ENCODE measurements at places on chromosomes 11 and 22. TPM values are rescaled to one million over a fixed set of nuclear protein-coding genes. Genes with fewer than 3 reads are reported as not detected.

DNA sequence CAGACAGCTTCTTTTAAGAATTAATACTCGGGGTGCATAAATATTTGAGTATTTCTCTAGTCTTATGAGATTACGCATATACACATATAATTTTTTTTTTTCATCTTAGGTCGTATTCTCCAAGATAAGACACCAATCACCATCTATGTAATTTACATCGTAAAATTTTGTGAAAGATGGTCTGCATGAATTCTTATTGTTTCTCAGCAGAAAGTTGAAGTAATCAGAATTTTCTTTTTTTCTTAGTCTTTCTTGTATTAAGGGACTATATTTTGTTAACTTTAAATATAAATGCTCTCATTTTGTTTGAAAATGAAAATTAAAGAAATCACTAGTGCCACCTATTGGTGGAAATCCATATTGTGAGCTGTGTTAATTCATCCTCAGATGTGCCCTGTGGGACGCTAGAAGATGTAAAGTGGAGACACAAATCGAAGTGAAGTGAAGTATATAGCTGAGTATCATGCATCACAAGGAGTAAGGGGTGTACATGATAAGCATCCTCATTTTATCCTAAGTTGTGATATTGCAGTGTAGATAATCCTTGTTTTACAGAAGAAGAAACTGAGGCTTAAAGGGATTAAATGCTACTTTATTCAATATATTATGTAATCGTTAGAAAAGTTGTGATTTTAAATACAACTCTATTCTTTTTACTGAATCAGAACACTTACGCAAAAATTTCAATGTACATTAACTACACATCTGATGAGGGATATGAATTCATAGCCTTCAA, 2084.3 kb downstream of the LRRC4C start:
- peak; percentile 2 for DNase-seq

- no peak for DNase-seq
Measured at GRCh38 chr22:43314611-43315010, 28.6 kb downstream of the SCUBE1 start.

DNA sequence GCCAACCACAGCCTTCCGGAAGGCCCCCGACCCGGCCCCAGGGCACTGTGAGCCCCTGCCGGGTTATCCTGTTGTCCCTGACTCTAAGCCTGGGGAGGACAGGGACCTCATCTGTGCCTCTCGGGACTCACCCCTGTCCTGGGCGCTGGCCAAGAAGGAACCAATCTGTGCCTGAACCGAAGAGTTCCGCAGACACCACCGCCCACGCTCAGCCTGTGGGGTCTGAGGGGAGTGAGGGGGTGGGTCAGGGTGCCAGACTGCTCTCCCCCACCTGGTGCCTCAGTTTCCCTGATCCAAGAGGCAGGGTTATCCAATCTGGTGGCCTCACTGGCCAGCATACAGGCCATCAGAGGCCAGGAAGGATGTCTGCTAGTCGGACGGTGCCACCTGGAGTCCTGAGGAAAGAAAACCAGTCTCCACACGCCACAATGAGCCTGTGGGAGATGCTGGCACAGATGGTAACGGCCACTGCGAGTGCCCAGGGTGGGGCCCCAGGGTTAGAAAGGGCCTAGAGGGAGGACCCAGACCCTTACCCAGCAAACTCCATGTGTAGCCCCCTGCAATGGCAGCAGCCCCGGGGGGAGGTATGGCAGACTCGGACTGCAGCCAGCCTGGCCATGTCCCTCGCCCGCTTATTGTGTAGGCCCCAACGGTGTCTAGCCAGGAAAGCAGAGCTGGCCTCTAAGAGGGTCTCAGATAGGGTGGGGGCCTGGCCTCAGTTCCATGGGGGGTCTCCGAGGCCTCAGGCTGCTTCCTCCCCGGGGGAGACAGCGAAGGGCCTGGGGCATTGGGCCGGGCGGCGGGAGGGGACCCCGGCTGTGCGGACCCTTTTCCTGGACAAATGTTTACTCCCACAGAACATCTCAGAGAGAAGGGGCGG, 827 bp upstream of the TNNT3 start:
- DNase-seq, result no peak

- peak; percentile 74 for DNase-seq
Measured at GRCh38 chr11:15627560-15627959, 512.8 kb downstream of the INSC start.

GRCh38 chr11:11247576-11247975, 105.5 kb downstream of the CSNK2A3 start:
- DNase-seq, result no peak

DNA sequence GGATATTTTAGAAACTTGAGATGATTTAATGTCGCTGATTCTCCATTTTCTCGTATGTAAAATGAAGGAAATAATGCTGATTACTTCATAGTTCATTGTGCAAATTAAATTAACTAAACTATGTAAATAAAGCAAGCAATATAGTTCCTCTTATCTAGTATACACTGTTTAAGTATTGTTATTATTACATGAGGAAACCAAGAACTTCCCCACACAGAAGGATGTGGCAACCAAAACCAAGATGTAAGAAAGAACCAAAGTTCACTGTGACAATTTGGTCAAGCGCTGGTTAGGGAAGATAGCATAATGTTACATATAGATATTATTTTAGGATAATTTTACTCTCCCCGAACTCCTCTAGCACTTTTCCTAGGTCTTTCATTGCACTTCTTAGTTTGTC, 103.2 kb downstream of the XKR3 start:
- DNase-seq, result no peak

- peak; percentile 35 for DNase-seq
Measured at GRCh38 chr11:74123008-74123448, 47.8 kb downstream of the C2CD3 start.

- DNase-seq, result no peak
Measured at GRCh38 chr11:118898400-118899295, 15.0 kb downstream of the CXCR5 start.

The DCDC1 gene
- not detected for polyA plus RNA-seq

The SERPING1 gene
- polyA plus RNA-seq, result 30.7 TPM

The NNMT gene
- 79.7 TPM for polyA plus RNA-seq

The MYO18B gene
- polyA plus RNA-seq, result not detected

All from IMR-90 (cell line).